ENCODE measurements at places on chromosomes 13 and 19.

GRCh38 chr19:3914199-3914598 lies 18.7 kb upstream of the NMRK2 start:
- no peak for DNase-seq

DNA sequence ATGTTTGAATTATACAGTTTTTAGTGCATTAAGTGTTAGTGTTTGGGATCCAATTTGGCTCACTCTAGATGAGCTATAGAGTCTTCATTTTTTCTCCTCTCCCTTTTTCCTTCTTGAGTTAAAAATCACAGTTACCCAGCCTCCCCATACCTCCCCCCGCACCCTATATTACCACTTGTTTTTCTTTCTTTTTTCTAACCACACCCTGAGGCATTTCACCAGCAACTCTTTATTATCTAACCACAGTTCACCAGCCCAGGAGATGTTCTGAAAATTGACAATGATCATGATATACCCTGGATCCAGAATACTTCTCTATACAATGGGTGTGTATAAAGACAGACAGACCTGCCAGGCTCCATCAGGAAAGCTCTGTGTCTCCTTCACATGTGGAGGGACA lies 86.5 kb upstream of the UBL3 start:
- no peak for DNase-seq

DNA sequence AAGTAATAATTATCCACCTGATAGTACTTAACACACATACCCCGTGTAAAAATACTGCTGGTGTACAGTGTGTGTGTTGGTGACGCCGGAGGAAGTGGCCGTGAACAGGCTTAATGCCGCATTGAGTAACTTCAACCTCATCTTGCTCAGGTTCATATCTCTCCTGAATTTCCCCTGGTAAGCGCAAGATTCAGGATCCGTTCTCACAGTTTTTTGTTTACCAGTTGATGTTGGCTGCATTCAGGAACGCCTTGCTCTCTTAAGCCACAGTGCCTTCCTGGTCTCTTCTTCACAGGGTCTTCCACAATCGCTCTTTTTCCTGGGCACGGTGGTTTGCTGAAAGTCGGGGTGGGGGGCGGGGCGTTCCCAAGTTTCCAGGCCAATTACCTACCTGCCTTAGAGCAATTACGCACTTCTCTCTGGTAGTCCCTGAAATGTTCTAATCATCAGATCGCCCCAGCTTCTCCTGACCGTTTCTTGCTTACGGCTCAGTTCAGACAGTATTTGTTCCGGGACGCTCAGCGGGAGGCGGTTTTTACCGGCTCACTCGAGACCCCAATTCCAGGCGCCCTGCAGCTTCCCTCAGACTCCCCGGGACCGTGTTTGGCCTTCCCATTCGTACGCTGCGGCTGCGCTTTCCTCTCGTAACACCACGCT lies 706 bp upstream of the DNAJC3 start:
- peak; percentile 26 for DNase-seq

DNA sequence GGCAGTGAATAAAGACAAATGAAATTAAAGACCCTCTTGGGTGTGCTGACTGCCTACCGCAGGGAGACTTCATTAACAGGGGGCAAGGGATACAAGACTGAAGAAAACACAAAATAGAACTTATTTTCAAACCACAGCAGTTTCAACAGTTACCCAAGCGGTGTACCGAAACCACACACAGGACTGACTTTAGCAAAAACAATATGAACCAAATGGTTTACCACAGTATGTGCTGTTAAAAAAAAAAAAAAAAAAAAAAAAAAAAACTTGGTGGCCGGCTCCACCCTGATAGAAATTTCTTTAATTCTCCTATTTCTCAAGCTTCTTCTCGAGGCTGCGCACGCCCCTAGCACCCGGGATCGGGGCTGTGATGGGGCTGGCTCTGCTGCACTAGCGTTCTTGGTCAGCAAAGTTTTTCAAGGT lies 42.6 kb downstream of the KLF2 start:
- DNase-seq: peak; percentile 53

- DNase-seq: no peak
These were observed 83.0 kb downstream of the FLT1 start for GRCh38 chr13:28411831-28412353.

- no peak for DNase-seq
These were observed 130.2 kb upstream of the SPACA7 start for GRCh38 chr13:112245989-112246388.

GRCh38 chr13:77868717-77869116 lies 49.9 kb downstream of the EDNRB start:
- no peak for DNase-seq

GRCh38 chr19:22422211-22422610 lies at the start of gene ZNF98:
Gene ZNF98, minus strand, starts transcription at chr19:22422346. Its CDS starts 122 bp downstream, at chr19:22422224.
- DNase-seq: no peak

DNA sequence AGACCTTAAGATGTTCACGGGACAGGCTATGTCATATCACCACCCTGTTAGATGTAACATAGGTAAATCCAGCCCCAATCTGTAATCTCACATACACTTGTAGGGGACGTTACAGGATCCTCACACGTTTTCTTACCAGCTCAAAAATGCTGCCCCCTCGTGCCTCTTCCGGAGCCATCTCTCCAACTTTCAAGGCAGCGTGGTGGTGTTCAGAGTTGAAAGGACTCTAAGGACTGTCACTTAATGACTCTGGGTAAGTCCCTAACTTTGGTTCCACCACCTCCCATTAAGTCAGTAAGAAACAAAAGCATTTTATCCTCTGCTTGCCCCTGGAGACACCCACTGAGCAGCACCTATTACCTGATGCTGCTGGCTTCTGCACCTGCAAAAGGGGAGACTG lies 4.4 kb downstream of the MED26 start:
- no peak for DNase-seq

DNA sequence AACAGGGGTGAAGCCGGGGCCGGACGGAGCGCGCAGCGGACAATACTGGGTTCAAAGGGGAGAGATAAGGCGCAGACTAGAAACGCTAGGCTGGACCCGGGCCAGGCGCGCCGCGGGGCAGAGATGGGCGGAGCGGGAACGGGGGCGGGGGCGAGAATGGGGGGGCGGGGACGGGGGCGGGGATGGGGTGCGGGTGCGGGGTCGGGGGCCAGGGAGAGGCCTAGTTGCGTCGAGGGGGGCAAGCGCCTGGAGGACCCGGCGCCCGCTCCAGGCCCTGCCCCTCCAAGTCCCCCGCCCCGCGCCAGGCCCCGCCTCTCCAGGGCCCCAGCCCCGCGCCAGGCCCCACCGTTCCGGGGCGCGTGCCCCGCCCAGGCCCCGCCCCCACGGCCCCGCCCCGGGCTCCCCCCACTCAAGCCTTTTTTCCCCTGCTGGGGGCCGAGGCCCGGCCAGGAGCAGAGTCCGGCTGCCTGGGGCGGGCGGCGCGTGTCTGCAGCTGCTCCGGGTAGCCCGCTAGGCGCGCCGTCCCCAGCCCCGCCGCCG lies at the start of gene CERS4:
CERS4 (plus strand) TSS at position 449 of the 540 bp plus-strand sequence. CDS start 41,707 bp downstream, outside the sequence.
- DNase-seq: peak; percentile 81

DNA sequence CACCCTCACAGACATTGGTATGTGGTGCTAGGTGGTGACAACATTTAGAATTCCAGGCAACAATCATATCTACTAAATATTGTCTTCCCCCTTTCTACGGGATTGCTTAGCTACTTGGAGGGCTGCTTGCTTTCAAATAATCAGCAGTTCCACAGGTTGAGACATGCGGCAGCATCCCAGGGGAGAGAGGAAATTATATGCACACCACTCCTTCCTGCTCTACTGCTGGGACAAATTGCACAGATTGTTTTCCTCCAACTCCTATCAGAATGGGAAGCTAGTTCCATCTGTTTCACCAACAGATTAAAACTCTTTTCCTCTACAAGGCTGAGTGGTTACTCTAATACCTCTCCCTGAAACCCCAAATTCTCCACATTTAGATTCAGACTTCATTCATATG lies 275.4 kb downstream of the DNAJC15 start:
- no peak for DNase-seq

GRCh38 chr13:80901111-80901510 lies 560.2 kb upstream of the SPRY2 start:
- no peak for DNase-seq

DNA sequence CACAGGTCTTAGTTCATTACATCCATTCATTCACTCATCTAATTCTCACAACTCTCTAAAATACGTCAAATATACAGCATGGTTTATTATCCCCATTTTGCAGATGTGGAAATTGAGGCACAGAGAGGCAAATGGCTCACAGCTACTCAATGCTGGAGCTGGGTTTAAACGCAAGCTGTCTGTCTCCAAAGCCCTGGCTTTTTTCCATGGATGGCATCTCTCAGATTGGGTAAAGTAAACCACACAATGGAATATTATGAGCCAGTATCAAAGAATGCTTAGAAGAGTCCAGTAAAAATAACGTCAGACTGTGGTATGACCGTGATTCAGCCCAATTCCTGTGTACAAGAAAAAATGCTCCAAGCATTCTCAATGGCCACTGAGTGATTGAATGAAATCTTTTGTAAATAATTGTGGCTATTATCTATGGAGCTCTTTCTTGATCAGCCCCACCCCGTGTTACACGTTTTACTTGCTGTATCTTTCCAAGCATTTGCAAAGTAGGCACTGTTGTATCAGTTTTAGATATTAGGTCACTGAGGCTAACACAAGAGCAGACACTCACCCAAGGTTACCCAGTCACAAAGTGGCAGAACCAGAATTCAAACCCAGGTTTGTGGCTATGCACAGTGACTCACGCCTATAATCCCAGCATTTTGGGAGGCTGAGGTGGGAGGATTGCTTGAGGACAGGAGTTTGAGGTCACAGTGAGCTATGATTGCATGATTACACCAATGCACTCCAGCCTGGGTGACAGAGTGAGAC lies 5.5 kb upstream of the ACP7 start:
- no peak for DNase-seq

DNA sequence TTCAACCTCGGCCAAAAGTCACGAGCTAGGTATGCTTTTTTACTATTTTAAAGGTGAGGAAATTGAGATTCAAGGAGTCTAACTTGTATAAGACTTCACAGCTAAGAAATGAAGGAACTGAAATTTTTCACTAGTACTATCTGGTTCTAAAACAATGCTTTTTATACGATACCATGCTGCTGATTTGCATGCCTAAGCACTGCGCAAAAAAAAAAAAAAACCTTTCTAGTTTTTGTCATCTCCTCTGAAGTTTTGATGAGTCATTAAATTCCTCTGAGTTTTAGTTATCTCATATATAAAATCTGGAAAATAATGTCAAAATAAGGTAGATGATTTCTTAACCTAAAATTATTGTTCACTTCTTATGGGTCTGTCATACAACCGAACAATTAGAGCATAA lies 28.0 kb upstream of the UFM1 start:
- no peak for DNase-seq

GRCh38 chr19:47356900-47357299 lies 7.8 kb downstream of the DHX34 start:
- no peak for DNase-seq

DNA sequence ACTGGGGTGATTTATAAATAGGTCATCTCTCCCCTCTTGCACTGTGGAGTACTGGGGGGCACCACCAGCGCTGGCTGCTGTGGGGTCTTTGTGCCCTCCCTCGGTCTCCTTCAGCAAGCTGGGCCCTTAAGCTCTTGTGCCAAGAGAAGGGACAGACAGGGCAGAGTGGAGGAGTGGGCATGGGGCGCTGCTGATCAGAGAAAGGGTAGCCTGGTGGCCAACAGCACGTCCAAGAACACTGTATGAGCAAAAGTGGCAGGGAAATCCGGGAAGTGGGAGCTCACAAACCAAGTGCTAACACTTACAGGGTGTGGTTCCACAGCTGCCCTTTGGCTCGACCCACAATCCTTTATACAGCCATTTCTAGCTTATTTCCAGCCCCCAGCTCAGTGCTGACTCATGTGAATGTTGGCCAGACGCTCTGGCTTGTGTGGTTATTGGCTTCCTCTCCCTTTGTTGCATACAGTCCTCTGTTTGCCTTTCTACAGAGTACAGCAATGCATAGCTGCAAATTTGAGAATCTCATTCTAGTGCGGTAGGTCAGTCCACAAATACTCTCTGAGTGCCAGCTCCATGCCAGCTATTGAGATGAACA lies 298.8 kb downstream of the SHISA2 start:
- DNase-seq: no peak

DNA sequence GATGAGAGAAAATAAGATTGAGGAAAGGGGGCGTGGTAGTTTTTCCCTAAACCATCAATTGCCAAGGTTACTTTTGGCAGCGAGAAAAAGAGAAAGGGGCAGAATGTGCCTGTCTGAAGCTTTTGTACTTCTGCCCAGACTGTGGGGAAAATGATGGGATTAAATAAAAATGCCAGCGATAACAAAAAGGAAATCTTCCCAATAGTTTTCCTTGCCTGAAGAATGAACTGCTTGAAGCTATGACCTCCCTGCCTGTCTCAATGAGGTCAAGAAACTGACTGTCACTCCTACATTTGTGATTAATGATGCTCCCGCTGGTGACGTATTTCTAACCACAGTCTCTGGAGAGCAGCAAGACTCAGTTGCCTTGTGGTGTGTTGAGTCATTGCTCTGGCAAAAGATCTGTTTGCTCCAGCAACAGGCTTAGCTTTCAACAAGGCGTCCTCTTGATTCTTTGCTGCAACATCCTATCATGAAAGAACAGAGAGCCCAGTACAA lies 1051.5 kb downstream of the DIAPH3 start:
- no peak for DNase-seq

- DNase-seq: no peak
These were observed 157.7 kb downstream of the KDM4B start for GRCh38 chr19:5126498-5127223.

DNA sequence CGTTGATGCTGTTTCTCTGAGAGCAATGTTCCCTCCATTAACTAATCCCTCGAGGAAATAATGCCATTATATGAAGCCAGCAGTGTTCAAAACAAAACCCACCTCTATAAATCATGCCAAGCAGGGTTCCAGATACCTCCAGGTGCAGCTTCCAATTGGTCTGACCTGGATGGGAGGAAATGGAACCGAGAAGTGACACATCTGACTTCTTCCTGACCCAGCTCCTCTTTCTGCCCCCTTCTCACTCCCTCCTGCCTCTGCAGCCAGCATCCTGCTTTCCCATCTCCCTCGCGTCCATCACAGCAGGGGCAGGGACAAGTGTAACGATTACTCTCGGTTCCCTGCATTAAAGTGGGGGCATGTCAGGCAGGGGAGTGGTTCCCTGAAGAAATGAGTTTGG lies 37.5 kb downstream of the HSPH1 start:
- no peak for DNase-seq

GRCh38 chr19:18506101-18506930 lies 15.6 kb downstream of the ELL start:
- DNase-seq: no peak

- no peak for DNase-seq
These were observed 179.7 kb downstream of the ABCC4 start for GRCh38 chr13:95121516-95121915.

DNA sequence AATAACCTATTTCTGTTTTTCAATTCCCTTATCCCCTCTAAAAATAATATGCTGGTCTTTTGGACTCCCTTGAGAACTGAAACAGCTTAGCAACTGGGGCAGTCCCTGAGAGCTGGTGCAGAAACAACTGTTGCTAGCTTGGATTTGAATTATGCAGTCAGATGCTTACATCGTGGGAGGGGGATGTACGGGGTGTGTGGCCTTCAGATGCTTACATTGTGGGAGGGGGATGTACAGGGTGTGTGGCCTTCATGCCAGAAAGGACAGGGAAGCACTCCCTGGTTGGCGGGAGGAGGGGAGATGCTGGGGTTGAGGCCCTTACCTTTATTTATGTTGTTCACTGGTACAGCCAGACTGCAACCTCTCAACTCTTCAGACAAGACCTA lies 25.6 kb downstream of the LRCH1 start:
- peak; percentile 17 for DNase-seq

- peak; percentile 55 for DNase-seq
These were observed 7.9 kb upstream of the PEAK3 start for GRCh38 chr19:2289714-2290435.
